ENCODE measurements at places on chromosomes 7 and 10.
A peak's percentile ranks its signal among the peaks of the same experiment; 100 is the strongest.

GRCh38 chr7:117145333-117145732 is 177.5 kb downstream of the WNT2 start:
- peak overlapping the region; percentile 17 for H3K27ac ChIP-seq
- peaks cover 39% of the 10 kb centered on the region for H3K36me3 ChIP-seq
- H3K4me1 ChIP-seq = peaks cover 14% of the 10 kb centered on the region
- no peaks in the 10 kb centered on the region for H3K27me3 ChIP-seq
- H3K4me3 ChIP-seq = no peak overlapping the region

GRCh38 chr10:69732147-69732825 is 69.4 kb upstream of the COL13A1 start:
- peaks cover 88% of the 10 kb centered on the region for H3K4me1 ChIP-seq
- H3K27me3 ChIP-seq = no peaks in the 10 kb centered on the region
- no peak for DNase-seq
- peak overlapping the region; percentile 95 for H3K27ac ChIP-seq

DNA sequence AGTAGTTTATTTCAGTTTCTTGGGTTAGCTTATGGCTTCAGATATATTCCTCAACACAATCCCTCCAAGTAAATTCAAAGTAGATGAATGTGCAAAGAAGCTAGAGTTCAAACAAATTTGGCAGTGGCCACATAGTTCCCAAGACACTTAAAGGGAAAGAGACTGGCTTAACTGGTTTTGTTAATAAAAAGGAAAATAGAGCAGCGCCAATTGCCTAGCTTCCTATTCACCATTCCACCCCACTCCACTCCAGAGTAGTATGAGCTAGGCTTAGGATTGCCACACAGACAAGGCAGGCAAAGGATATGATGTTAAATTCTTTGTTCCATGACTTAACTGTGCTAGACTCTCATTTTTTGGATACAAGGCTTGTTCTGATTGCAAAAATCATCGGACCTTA is 2.0 kb downstream of the XRCC2 start:
- H3K36me3 ChIP-seq = no peaks in the 10 kb centered on the region
- H3K4me1 ChIP-seq = peaks cover 16% of the 10 kb centered on the region
- H3K27ac ChIP-seq = no peak overlapping the region
- DNase-seq = no peak
- no peaks in the 10 kb centered on the region for H3K27me3 ChIP-seq

- no peaks in the 10 kb centered on the region for H3K27me3 ChIP-seq
- peaks cover 6% of the 10 kb centered on the region for H3K4me1 ChIP-seq
- H3K27ac ChIP-seq = no peak overlapping the region
- H3K4me3 ChIP-seq = no peak overlapping the region
These were observed 68.1 kb downstream of the LHPP start for GRCh38 chr10:124529661-124530214.

DNA sequence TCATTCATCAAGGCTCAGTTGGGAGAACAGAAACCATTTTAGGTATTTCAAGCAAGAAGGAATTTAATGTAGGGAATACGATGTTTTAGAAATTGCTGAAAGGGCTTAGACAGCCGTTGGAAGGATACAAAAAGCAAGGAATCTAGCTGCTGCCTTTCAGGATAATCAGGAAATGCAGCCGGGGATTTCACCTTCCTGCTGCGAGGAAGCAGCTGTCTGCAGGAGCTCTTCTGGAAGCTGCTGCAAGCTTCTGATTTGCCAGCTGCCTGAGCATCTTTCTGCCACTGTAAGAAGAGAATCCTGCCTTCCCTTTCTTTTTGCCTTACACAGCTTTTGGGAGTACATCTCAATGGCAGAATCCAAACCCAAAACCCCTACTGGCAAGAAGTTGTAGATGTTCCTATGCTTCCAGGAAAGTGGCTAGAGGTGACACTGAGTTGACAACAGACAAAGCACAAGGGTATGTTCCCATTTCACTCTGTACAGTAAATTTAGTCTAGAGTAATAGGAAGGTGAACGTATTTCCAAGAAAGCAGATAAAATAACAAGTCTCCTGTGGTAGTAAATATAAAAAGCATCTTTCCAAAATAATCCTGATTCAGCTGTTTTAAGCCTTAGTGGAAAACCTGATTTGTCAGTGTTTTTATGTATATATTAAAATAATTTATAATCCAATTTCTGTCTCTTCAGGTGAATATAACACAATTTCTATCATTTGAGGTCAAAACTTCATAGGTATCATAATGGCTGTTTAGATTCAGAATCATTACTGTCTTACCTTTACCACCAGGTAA is 148.4 kb upstream of the LRGUK start:
- no peaks in the 10 kb centered on the region for H3K36me3 ChIP-seq
- no peak overlapping the region for H3K4me3 ChIP-seq
- H3K27me3 ChIP-seq = no peaks in the 10 kb centered on the region
- H3K27ac ChIP-seq = no peak overlapping the region
- H3K4me1 ChIP-seq = peaks cover 11% of the 10 kb centered on the region

- no peaks in the 10 kb centered on the region for H3K36me3 ChIP-seq
- peaks cover 11% of the 10 kb centered on the region for H3K27me3 ChIP-seq
- no peak for DNase-seq
- no peak overlapping the region for H3K4me3 ChIP-seq
These were observed 120.6 kb upstream of the AGK start for GRCh38 chr7:141430455-141431139.

DNA sequence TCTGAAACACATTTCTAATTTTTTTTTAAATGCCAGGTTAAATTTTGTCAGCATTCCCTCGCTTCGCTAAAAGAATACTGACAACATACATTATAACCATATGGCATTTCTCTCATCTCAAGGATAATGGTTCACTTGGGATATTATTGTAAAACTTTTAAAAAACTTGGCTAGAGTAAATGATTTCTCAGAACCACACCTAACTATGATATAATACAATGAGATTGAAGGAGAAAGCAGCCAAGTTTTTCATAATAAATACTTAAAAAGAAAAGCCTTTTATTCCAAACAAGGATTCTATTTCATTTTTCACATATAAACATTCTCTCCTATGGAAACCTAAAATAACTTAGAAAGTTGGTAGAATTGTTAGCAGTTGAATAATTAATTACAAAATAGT is 413.9 kb downstream of the HGF start:
- no peak for DNase-seq
- no peak overlapping the region for H3K4me3 ChIP-seq
- H3K36me3 ChIP-seq = peaks cover 5% of the 10 kb centered on the region
- H3K27ac ChIP-seq = no peak overlapping the region

DNA sequence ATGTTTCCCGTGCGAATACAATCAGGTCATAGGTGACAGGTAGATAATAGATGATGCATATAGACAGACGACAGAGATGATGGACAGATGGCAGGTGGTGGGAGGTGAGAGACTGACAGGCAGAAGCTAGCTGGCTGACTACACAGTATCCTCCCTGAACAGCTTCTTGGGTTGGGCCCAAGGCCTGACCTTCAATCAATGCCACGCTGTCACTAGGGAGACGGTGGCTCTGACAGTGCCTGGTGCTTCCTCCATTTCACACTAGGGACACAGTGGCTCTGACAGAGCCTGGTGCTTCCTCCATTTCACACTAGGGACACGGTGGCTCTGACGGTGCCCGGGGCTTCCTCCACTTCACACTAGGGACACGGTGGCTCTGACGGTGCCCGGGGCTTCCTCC is 200.1 kb downstream of the DIP2C start:
- no peak overlapping the region for H3K4me3 ChIP-seq
- no peak for DNase-seq
- H3K27me3 ChIP-seq = no peaks in the 10 kb centered on the region
- no peak overlapping the region for H3K27ac ChIP-seq
- no peaks in the 10 kb centered on the region for H3K36me3 ChIP-seq

- H3K4me3 ChIP-seq = no peak overlapping the region
- no peak for DNase-seq
- peaks cover 49% of the 10 kb centered on the region for H3K27me3 ChIP-seq
- no peaks in the 10 kb centered on the region for H3K36me3 ChIP-seq
These were observed 10.7 kb downstream of the A1CF start for GRCh38 chr10:50874723-50875122.

DNA sequence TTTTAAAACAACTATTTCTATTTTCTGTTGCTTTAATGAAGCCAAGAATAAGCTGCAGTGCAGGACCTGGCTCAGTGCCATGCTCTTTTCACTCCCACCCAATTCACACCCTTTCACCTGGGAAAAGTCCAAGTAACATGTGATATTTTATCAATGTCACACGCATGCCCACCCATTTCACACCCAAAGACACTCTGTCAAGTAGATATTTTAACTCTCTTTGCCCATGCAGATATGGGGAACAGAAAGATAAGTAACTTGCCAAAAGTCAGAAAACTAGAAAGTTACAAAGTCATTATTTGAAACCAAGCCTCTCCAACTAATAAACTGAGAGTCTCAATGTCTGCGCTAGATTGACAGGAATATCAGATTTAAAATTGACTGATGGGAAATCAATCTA is 706.7 kb upstream of the PHF14 start:
- no peaks in the 10 kb centered on the region for H3K36me3 ChIP-seq
- no peaks in the 10 kb centered on the region for H3K27me3 ChIP-seq
- DNase-seq = no peak
- no peak overlapping the region for H3K4me3 ChIP-seq
- peak overlapping the region; percentile 32 for H3K27ac ChIP-seq
- peaks cover 34% of the 10 kb centered on the region for H3K4me1 ChIP-seq

- H3K27ac ChIP-seq = peak overlapping the region; percentile 27
- no peak overlapping the region for H3K4me3 ChIP-seq
- H3K27me3 ChIP-seq = no peaks in the 10 kb centered on the region
- peaks cover 76% of the 10 kb centered on the region for H3K4me1 ChIP-seq
- no peaks in the 10 kb centered on the region for H3K36me3 ChIP-seq
- no peak for DNase-seq
These were observed 27.0 kb downstream of the WBP1L start for GRCh38 chr10:102770792-102771191.

DNA sequence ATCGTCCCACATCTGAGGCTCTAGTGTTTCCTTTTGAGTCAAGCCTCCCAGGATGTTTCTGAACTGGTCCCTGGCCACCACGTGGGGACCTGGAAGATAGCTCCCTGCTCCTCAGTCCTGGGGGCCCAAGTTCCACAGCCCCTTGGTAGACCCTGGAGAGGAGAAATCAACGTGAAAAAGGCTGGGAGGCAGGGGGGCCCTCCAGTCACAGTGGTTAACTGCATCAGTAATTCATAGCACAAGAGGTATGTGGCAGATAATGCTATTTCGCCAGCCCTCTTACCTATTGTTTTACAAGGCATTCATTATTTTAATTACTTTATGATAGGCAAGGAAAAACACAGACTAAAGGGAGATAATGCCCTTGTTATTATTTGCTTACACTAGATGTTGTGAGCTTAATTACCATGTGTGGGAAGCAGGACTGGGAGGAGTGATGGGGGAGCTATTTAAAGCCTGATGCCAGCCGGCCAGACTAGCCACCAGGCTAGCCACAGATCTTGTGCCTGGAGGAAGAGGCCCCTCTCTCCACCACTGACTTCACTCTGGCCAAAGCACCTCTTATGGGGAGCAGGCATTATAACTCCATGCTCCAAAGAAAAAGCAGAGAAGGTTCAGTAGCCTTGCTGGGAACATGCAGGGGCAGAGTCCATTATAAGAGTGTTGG is 230.7 kb downstream of the KCNMA1 start:
- H3K4me1 ChIP-seq = peaks cover 45% of the 10 kb centered on the region
- H3K4me3 ChIP-seq = no peak overlapping the region
- no peak for DNase-seq
- no peak overlapping the region for H3K27ac ChIP-seq

- no peak for DNase-seq
- no peaks in the 10 kb centered on the region for H3K27me3 ChIP-seq
- no peaks in the 10 kb centered on the region for H3K36me3 ChIP-seq
- peaks cover 26% of the 10 kb centered on the region for H3K4me1 ChIP-seq
These were observed 251.9 kb downstream of the EXOC4 start for GRCh38 chr7:133504825-133505224.

GRCh38 chr7:28542410-28542809 is 130.1 kb downstream of the CREB5 start:
- H3K27ac ChIP-seq = no peak overlapping the region
- no peaks in the 10 kb centered on the region for H3K27me3 ChIP-seq
- no peaks in the 10 kb centered on the region for H3K36me3 ChIP-seq
- H3K4me1 ChIP-seq = no peaks in the 10 kb centered on the region
- no peak overlapping the region for H3K4me3 ChIP-seq
- no peak for DNase-seq

DNA sequence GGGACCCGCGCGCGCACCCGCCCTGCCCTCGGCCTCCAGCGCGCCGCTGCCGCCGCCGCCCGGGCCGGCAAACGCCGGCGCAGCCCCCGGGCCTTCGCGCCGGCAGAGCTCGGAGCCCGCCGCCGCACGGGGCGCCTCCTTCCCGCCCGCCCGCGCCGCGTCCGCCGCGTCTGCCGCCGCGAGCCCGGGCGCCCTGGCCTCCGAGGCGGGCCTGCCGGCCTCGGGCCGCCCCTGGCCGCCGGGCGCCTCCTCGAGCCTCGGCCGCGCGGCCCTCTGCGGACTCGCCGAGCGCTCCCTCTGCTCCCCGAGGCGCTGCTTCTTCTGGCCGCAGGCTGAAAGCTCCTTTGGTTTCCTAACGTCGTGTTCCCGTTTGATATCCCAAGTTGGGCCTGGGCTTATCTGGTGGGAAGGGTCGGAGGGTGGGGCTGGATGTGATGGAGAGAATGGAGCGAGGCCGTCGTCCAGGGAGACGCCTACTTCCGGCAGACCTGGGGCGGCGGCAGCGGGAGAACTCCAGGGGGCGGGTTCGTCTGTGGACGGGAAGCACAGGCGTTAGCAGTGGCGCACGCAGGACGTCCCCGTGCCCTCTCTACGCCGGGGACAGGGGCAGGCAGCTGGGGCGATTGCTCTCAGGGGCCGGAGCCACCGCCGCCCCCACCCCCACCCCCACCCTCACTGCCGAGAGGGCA is 221.0 kb downstream of the PHTF2 start:
- H3K27ac ChIP-seq = peak overlapping the region; percentile 92
- no peaks in the 10 kb centered on the region for H3K36me3 ChIP-seq
- H3K4me1 ChIP-seq = peaks cover 18% of the 10 kb centered on the region
- H3K27me3 ChIP-seq = peaks cover 13% of the 10 kb centered on the region
- peak overlapping the region; percentile 80 for H3K4me3 ChIP-seq

DNA sequence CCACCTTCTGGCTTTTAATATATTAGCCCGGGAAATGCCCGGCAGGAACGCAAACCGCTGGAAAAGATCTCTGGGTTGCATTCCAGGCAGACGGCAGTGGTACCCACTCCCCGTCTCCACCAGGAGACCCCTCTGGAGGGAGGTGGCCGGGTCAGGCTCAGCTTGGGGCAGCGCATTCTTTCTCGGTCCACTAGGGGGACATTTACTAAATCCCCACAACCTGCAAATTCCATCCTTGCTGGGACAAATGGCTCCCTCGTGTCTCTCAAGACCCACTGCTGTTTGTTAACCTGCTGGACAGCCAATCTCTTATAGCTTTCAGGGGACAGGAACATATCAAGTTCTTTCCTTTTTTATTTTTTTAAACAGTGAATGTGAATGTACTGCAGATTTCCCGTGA is 45.8 kb upstream of the CARD11 start:
- no peak overlapping the region for H3K4me3 ChIP-seq
- DNase-seq = no peak
- H3K27me3 ChIP-seq = peaks cover 2% of the 10 kb centered on the region
- H3K27ac ChIP-seq = no peak overlapping the region

DNA sequence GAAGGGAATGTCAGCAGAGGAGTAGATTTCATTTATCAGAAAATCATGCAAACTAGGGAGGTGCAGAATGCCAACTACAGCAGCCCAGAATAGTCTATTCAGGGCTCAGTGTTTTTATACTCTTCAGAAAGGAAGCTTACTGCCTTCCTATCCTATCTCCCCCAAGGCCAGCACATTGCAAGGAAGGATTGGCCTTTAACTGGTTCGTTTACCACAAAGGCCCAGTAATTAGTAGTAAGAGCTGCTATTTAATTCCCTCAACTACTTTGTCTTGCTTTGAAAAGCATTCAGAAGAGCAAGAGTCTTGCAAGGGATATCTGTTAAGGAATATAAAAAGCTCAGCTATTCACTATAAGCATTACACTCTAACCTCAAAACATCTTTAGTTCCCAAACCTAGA is 86.4 kb upstream of the RNF148 start:
- H3K4me1 ChIP-seq = no peaks in the 10 kb centered on the region
- no peak overlapping the region for H3K4me3 ChIP-seq
- no peaks in the 10 kb centered on the region for H3K27me3 ChIP-seq
- no peak for DNase-seq

Measured in osteocyte (in vitro differentiated cells).